Stimulated activated CD4-positive, alpha-beta T cell treated with anti-CD3 and anti-CD28 coated beads, TNF-alpha, amount 100 ng/mL, for 4 hours (primary cell): ENCODE measurements at places on chromosomes 4 and X.

- DNase-seq = no peak
Observed at GRCh38 chr4:142324572-142324971, 521.5 kb downstream of the INPP4B start.

- no peak for DNase-seq
Observed at GRCh38 chrX:34559325-34559724, 97.8 kb downstream of the TMEM47 start.

- no peak for DNase-seq
Observed at GRCh38 chr4:146590801-146591200, 47.9 kb upstream of the POU4F2 start.

GRCh38 chrX:33190016-33190415 lies 21.3 kb downstream of the DMD start:
- no peak for DNase-seq

DNA sequence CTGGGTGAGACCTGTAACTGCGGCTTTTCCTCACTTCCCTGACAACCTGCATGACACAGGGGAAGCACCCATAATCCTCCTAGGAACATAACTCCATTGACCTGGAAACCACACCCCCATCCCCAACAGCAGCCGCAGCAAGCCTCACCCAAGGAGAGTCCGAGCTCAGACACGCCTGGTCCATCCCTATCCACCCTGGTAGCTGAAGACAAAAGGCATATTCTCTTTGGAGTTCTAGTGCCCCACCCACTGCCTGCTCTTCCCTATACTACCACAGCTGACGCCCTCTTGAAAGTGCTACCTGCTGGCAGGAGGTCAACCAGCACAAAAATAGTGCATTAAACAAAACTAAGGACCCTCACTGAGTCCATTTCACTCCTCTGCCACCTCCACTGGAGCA lies 1080.9 kb upstream of the IGFBP7 start:
- DNase-seq = no peak

GRCh38 chrX:16827225-16827624 lies 41.0 kb downstream of the TXLNG start:
- DNase-seq = no peak

DNA sequence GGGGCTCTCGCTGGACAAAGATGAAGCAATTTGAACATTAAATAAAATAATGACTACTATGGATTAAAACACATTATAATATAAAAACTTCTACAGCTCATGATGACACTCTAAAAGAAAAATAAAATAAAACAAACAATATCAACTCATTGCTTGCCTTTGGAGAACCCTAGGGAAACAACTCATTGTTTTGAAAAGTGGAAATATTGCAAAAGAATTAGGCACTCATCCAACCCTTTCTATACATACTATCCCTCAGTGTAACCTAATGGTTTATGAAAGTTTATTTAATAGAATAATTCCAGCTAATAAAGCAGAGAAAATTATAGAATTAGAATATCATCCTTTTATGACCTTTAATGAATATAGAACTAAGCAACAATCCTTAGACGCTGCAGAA lies 718 bp downstream of the RAB40A start:
- DNase-seq = no peak

GRCh38 chr4:41307638-41308037 lies 50.9 kb downstream of the UCHL1 start:
- no peak for DNase-seq

- DNase-seq = no peak
Observed at GRCh38 chrX:71525316-71525715, 7.6 kb upstream of the OGT start.

DNA sequence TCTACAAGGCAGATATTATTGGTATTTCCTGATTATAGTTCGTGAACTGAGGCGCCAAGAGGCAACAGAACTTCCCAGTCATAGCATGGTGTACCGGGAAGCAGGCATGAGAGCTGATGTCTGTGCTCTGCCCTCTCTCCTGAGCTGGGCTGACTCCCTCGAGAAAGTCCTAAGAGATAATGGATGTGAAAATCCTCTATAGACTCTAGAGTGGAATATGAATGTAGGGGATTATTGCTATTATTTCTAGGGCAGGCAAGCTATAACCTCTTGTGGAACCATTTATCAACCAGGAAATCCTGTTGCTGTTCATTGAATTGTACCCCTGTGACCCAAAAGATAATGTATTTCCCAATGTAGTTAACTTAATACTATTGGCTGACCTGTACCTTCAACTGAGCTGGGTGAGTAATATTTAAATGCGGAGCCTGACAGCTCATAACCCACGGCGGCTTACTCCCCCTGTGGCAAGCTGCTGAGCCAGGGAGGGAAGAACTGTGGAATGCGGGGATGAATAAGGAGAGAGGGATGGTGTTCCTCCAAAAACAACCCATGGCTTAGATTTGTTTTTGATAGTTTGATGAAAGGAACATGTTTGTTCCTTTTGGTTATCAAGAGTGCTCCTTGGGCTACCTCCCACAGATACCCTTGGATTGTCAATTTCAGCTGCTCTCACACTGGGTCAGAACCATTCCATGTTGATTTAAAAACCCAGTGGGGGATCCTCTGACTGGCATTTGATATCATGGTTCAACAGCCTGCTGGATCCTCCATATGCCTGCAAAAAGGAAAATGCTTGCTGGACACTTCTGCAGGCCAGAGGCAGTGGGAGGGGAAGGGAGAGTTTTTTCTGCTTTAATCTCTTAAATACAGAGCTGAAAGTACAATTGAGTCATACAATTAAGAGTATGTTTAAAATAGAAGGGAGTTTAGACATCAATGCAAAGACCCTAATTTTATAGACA lies 339.0 kb upstream of the BOD1L1 start:
- no peak for DNase-seq

DNA sequence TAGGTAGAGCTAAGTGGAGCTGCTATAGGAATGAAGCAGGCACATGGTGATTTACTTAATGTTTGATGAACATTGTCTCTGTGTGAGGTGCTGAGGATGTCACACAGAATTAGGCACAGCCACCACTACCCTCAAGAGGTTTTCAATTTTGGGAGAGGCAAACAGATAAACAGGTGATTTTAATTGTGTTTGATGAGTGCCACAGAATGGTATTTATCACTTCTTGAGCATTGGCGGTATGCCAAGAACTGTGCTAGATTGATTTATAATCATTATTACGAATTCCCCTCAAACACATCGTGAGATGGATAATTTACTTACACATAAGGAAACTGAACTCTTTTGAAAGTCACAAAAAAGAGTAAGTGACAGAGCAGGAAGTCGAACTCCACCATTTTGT lies 74.8 kb downstream of the FREM3 start:
- DNase-seq = no peak

GRCh38 chr4:158581161-158581560 lies 59.5 kb downstream of the RXFP1 start:
- no peak for DNase-seq

DNA sequence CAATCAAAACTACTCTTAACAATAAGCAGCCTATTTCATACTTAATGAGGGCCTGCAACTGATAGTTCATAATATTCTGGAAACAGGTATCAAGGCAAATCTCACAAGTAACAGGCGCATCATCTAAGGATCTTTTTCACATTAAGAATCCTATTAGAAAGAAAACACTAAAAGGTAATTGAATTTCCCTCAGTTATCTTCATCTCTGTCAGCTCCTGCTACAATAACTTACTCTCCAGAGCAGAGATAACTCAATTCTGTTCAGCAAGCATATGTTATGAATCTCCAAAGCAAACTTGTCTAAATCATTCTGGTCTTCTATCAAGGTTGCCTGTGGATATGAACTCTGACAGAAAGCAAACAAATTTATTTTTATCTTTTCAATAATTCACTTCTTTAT lies 126.1 kb downstream of the MAB21L2 start:
- no peak for DNase-seq

DNA sequence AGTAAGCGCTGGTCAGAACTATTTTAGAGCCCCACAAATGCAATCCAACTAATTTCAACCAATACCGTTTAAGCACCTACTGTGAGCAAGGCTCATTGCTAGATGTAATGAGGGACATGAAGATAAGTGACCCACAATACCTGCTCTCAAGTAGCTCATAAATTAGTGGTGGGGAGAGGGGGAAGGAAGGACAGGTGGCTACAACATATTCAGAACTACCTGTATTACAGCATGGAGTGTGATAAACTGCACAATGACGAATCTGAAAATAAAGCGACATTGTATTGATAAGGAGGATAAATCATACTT lies 311.6 kb upstream of the DIAPH2 start:
- no peak for DNase-seq

- no peak for DNase-seq
Observed at GRCh38 chrX:10450229-10450958, 170.0 kb downstream of the MID1 start.
